Right lung (tissue), 10 donors: ENCODE measurements at places on chromosomes 12 and 14. TPM values are rescaled to one million over a fixed set of nuclear protein-coding genes. Genes with fewer than 3 reads are reported as not detected.

Gene TEAD4
- polyA plus RNA-seq, result 12.9 TPM

DNA sequence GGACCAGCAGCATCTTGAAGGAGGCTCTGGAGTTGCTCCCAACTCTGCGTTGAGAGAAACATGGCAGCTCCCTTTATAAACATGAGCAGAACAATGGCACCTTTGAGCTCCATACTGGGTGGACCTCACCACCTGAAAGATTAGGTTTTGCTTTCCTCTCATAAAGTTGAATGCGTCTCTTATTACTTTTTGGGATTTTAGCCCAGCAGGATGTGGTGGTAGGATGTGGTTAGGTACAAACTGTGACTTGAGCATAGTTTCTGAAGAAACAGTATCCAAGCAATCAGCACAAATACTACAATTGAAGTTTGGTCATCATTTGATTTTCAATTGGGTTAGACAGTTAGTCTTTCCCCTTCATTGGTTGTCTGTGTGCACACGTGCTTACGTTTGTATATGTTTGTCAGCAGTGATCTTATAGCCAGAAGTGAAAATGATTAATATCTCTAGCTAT, at the start of gene PRR4:
Gene PRR4 (minus strand): TSS at position 51 of the 454 bp plus-strand sequence. CDS start 38 bp downstream, at position 13.
- no peak for DNase-seq

GRCh38 chr12:25377469-25378177, 126.9 kb upstream of the KRAS start:
- no peak for DNase-seq

DNA sequence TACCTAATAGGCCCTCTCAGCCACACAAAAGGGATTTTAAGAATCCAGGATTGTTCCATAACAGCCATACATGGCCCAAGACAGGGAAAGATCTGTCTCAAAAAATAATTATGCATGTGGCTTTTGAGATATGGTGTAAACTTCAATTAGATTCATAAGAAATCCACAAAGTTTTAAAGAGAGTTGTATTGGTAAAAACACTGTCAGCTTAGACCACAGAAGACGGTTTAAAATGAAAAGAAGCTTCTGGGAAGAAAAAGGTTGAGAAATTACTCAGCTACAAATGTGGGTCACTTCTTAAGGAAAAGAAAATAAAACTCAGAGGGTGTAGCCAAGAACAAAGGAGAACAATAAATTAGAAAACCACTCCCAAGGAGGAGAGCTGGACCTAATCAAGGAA, 191.4 kb downstream of the KIF26A start:
- DNase-seq, result no peak

DNA sequence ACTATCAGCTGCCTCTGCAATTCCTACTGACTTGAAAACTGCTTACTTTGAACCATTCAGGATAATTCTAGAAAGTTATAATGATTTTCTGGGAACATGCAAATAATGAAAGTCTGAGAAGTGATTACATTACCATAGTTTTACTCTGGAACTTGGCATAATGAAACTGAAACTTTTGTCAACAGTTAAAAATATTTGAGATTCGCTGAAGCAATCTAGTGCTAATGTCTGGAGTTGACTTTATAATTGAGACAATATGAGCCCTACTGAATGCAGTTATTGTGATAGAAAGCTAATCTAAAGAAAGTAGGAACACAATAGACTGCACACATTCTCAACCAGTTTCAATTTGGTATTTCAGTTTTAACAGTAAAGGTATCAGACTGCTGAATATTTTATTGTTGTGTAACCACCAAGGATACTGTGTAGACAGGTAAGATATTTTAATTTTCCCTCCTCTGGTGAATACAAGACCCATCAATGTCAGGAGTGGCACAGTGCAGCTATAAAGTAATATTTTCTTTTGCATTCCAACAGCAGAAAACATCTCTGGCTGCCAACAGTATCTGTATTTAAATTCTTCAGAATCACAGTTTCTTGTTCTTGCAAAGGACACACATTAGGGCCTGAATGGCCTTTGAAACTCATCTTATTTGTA, 483.5 kb downstream of the ATP23 start:
- no peak for DNase-seq

GRCh38 chr14:103091883-103092222, 2.7 kb upstream of the EXOC3L4 start:
- DNase-seq, result no peak

Gene ALKBH1
- 18.2 TPM for polyA plus RNA-seq

DNA sequence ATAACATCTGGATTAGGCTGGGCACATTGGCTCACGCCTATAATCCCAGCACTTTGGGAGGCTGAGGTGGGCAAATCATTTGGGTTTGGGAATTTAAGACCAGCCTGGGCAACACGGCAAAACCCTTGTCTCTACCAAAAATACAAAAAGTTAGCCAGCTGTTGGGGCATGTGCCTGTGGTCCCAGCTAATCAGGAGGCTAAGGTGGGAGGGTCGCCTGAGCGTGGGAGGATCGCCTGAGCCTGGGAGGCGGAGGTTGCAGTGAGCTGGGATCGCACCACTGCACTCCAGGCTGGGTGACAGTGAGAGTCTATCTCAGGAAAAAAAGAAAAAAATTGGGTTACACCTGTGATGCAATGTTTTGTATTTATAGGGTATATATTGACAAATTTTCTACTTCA, 5.3 kb downstream of the NEK9 start:
- no peak for DNase-seq

DNA sequence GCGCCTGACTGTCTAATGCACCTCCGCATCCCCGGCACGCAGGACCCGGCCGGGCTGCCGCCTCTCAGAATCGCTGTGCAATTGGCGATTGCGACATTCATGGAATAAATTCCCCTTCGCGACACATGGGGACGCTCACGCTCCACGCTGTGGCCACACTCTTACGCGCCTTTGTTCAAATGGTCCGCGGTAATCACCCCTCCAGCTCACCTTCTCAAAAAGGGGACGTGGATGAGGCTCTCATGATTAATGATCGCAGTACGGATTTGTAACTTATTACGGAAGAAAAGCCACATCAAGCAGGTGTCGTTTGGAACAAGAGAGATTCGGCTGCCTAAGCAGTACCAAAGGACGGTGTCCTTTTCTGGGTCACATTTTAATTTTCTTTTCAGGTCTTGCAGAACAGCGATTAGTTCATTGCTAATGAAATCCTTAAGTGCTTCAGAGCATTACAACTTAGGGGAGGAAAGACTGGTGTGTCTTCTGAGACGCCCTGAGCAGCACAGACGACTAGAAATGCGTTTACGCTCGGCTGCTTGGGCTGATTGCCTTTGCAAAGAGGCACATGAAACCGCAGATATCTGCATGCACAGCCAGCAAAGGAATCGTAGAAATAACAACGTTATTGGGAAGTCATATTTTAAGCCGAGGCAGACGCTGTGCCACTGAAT, 37.3 kb upstream of the ADGRD1 start:
- peak; percentile 82 for DNase-seq

DNA sequence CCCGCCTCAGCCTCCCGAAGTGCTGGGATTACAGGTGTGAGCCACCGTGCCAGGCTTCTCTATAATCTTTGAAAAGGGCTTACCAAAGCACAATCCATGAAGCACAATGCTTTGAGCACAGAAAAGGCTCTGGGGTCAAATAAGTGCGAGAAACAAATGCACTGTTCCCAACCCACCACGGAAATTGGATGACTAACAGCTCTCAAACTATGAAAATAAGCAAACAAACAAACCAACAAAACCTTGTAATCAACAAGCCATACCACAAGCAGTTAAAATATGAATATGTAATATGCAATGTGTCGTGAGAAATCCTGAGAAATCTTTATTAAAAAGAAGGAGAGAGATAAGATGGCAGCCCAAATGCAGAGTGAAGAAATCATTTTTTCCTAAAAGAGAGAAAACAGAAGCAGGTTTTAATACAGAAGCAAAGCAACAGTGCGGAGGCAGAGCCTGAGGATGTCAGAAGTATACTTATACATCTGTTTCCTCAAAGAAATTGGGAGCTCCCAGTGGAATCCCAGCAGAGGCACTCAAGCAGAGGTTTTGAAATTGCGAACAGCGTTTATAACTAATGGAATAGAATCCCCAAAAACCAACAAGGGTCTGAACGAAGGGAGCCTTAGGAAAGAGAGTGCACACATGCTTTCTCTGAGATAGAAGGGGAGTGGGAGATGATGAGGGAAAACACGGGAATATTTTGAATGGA, 17.1 kb downstream of the SMCO2 start:
- DNase-seq, result no peak

DNA sequence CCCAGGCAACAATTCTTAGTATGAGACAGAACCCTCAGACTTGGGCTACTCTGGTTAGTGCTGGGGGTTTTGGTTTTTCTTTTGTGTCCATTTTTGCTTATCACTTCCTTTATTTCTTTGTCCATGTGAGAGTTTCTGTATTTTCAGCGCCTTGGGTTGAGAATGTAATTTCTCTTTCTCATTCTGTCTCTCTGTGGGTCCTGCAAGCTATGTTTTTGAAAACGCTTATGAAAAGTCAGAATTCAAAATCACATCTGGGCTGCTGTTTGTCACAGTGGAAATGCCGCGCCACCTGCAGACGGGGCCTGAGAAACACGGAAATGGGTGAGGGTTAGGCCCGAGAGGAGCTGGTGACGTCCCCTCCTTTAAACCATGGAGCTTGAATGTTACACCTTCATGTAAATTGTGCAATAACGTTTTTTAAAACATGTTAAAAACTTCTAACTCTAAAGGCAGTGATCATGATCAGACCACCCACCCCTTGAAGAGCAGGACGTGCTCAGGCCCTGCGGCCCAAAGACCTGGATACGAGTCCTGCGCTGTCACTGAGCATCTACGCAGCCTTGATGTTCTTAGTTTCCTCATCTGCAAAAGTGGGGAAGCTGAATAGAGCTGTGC, 26.1 kb downstream of the JDP2 start:
- DNase-seq, result no peak

Gene NPAS3
- 0.72 TPM for polyA plus RNA-seq

DNA sequence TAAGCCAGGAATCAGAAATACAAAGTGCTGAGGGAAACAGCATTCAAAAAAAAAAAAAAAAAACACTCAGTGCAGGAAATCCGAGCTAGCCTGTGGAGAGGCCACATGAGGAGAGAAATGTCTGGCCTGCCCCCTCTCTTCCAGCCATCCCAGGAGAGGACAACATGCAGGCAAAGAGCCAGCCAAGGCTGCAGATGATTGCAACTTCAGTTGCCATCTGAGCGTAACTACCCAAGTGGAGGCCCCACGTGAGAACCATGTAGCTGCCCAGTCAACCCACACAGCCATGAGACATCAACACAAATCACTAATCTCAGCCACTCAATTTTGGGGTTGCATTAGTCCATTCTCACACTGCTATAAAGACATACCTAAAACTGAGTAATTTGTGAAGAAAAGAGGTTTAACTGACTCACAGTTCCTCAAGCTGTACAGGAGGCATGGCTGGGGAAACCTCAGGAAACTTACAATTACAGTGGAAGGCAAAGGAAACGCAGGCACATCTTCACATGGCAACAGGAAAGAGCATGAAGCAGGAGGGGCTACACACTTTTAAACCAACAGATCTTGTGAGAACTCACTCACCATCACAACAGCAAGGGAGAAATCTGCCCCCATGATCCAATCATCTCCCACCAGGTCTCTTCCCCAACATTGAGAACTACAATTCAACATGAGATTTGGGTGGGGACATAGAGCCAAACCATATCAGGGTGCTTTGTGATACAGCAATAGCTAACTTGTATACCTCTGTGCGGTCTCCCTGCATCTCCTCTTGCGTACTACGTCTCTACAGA, 161.1 kb downstream of the PIWIL1 start:
- DNase-seq, result no peak

DNA sequence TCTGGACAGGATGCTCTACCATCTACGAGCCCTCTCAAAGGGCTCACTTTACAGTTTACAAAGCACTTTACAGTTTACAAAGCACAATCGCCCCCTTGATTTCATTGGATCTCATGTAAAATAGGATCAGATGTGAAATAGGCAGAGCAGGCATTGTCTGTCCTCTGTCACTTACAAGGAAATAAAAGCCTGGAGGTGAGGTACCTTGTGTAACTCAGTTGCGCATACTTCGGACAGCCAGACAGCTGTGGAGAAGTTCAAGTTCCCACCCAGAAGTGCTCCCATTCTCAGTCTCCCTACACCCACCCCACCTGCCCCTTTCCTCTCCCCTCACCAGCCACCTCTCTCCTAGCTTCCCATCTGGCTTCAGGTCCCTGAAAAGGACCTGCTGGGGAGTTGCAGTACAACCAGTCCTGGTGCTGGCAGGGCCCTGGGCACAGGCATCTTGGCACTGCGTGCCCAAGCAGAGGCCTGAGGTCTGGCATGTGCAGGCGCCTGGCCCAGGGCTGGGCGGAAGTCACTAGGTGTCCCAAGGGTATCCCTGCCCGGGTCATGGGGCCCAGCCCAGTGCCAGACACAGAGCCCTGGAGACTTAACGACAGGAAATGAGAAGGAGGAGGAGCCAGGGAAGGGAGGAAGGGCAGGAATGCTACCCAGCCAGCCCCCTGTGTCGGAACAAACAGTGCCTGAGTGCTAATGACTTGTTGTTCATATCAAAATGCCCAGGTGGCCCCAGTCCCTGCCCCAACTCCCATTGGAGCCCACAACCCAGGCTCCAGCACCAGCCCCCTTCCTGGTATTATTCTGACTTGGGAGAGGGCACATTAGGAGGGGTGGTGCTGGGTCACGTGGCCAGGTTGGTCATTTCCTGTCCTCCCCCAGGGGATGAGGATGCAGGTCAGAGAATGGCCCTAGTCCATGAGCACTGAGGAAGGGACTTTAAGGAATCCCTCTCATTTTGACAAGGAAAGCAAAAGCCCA, 5.4 kb downstream of the RAPGEF3 start:
- DNase-seq, result no peak

Gene ART4
- polyA plus RNA-seq, result 0.18 TPM
